Right renal cortex interstitium (tissue), 3 donors: ENCODE measurements at places on chromosomes 3 and 15. TPM values are rescaled to one million over a fixed set of nuclear protein-coding genes. Genes with fewer than 3 reads are reported as not detected.

Gene KBTBD8
- 1.4 TPM for polyA plus RNA-seq

Gene NECTIN3
- 38.1 TPM for polyA plus RNA-seq

Gene STRC
- 0.59 TPM for polyA plus RNA-seq

Gene GP9
- 0.92 TPM for polyA plus RNA-seq

Gene MFGE8
- polyA plus RNA-seq: 91.2 TPM

Gene ABHD10
- 58.1 TPM for polyA plus RNA-seq

Gene COL6A5
- 0.04 TPM for polyA plus RNA-seq

Gene CPLX3
- polyA plus RNA-seq: not detected

Gene FAM107A
- 6.2 TPM for polyA plus RNA-seq

- no peak for DNase-seq
Observed at GRCh38 chr3:58948018-58948417, 101.8 kb downstream of the CFAP20DC start.

GRCh38 chr3:48435774-48436476 lies 4.0 kb downstream of the CCDC51 start:
- DNase-seq: no peak

DNA sequence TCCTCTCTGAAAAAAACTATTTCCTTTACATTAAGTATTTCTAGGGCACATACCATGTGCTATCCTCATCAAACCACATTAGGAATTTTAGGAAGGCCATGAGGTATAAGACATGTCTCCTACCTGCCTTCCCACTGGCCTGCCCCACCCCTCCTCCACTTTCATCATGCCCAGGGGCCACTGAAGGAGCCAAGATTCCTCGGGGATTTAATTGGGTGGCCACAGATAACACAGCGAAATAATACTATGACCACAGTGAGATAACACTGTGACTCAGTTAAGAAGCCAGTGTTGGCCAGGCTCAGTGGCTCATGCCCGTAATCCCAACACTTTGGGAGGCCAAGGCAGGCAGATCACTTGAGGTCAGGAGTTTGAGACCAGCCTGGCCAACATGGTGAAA lies 9.8 kb upstream of the BMF start:
- no peak for DNase-seq

GRCh38 chr3:129739634-129740033 lies 133.2 kb upstream of the PLXND1 start:
- DNase-seq: no peak

GRCh38 chr3:73513260-73513659 lies 111.5 kb downstream of the PDZRN3 start:
- no peak for DNase-seq

DNA sequence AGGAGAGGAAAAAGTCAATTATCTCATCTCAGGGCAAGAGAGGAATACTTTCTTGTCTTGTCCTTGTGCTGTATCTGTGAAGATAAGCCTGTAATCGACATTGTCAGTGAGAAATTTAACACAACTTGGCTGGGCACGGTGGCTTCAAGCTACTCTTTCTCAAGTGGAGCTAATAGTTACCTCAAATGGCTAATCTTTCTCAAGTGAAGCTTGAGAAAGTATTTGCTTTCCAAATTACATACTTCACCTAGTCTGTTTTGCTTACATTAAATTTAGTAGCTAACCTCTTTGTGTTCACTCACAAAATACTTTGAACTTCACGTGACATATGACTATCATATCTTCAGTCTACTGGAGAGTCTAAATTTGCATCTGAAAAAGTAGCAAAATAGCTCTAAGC lies 48.3 kb upstream of the B3GALNT1 start:
- no peak for DNase-seq

- no peak for DNase-seq
Observed at GRCh38 chr15:100710744-100711515, 108.5 kb downstream of the ASB7 start.

- DNase-seq: no peak
Observed at GRCh38 chr3:3664935-3665334, 134.3 kb upstream of the LRRN1 start.

- no peak for DNase-seq
Observed at GRCh38 chr3:118960876-118961450, 73.7 kb downstream of the IGSF11 start.

DNA sequence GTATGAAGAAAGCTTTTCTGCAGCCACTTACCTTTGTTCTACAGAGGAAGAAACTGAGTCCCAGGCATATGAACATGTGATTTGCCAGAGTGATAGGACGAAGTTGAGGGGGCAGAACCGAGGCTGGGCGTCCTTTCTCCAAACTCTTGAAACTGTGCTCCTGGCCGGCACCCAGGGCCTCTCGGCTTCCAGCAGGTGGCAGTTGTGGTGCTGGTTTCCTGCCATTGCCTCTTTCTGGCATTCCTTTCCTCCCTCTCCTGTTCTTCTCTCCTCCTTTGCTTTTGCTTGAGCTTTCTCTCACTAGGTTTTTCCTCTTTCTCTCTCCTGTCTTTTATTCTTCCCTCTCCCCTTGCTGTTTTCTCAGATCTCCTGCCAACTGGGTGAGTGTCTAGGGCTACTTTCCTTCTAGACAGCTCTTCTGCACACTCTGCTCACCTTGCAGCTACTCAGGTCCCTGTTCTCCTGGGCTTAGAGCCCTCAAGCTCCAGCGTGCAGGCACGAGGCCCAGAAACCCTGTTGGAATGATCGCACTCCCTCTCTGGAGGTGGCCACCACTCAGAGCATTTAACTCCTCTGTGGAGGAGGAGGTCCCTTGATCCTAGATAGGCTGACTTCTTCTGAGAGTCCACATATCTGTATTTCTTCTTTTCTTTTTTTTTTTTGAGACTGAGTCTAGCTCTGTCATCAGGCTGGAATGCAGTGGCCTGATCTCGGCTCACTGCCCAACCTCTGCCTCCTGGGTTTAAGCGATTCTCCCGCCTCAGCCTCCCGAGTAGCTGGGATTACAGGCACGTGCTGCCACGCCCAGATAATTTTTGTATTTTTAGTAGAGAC lies 26.2 kb downstream of the TRAK1 start:
- no peak for DNase-seq

DNA sequence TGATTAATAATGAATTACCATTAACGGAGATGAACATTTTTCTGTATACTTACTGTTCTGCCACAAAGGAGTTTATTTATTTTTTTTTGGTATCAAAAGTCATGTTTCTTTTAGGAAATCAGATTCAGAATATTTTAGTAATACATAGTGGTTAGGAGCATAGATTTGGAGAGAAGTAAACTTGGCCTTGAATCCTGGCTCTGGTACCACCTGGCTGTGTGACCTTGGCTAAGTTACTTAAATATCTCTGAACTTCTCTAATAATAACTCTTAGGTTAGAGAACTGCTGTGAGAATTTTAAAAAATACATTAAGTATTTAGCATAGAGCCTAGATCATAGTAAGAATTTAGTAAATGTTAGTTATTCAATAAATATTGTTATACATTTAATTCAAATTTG lies 309.1 kb downstream of the RBMS3 start:
- no peak for DNase-seq

DNA sequence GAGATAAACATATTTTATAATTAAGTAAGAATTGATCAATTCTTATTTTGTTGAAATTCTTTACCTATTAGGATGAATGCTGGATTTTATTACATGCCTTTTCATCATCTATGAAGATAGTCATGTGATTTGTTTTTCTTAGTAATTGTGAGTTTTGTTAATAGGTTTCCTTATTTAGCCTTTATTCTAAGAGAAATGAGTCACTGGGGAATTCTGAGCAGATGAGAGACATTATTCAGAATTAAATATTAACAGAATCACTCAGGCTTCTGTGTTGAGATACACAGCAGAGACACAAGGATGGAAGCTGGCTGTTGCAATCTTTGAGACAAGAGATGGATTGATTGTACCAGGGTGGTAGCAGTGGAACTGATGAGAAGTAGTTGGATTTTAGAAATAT lies 7.4 kb upstream of the ANO10 start:
- no peak for DNase-seq
